ENCODE measurements at places on chromosomes 12 and 14.

- DNase-seq = no peak
These were observed 196.3 kb downstream of the EPS8 start for GRCh38 chr12:15592934-15593333.

DNA sequence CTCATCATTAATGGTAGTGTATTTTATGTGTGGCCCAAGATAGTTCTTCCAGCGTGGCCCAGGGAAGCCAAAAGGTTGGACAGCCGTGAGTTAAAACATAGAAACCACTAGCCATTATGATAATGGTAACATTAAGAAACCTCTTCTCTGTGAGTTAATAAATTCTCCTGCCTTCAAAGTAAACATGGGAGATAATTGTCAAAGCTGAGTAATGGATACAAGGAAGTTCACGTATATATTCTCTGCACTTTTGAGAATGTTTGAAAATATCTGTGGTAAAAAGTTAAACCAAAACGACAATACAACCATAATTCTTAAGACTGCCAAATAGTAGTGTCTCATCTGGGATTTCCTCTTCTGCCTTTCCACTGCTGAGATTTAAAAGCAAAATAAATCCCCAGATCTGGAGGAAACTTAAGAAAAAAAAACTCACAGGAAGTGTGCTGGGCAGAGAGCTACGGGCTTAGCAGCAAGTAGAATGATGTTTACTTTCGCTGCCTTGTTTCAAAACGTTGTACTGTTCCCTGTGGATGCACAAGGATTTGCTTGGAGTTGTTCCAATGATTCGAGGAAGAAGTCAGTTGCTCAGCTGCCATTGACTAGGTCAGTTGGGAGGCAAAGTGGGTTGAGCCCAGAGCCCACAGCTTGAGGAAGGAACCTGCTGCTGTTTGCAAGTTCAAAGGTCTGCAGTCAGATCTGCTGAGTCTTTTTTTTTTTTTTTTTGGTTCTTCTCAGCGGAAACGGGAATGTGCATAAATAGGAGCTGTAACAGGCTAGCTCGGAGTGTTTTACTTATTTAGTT, 1.7 kb downstream of the TPCN1 start:
- peak; percentile 67 for DNase-seq

- no peak for DNase-seq
These were observed 35.9 kb upstream of the CLIP1 start for GRCh38 chr12:122458105-122459035.

GRCh38 chr12:24617471-24617870, 331.4 kb downstream of the BCAT1 start:
- no peak for DNase-seq

DNA sequence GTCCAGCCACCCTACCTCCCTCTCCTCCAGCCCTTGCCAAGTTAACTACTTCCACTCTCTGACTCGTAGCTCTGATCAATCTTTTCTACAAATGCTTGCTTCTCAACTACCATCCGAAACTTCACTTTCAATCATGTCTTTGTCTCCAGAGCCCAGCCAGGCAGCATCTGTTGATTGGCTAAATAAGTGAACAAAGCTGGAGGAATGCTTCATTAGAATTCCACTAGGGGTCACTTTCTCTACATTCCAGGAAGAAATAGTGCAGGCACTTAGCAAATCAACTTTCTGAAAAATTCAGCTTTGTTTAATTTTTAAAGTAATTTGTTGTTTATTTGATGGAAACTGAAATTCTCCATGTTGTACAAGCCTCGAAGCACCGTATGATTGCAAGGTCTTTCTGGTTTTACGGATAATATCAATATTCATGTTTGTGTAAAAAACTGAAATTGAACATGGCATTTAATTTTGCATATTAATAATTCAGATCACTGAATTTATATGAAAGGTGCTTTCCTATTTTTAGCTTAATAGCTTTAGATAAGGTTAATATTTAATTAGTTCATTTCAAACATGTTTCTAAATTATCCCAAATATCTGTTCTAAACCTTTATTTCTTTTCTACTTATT, 32.4 kb upstream of the HELB start:
- no peak for DNase-seq

GRCh38 chr12:28709986-28710685, 438.9 kb upstream of the FAR2 start:
- no peak for DNase-seq

GRCh38 chr12:8033153-8034044, 883 bp downstream of the FOXJ2 start:
- DNase-seq = peak; percentile 78

DNA sequence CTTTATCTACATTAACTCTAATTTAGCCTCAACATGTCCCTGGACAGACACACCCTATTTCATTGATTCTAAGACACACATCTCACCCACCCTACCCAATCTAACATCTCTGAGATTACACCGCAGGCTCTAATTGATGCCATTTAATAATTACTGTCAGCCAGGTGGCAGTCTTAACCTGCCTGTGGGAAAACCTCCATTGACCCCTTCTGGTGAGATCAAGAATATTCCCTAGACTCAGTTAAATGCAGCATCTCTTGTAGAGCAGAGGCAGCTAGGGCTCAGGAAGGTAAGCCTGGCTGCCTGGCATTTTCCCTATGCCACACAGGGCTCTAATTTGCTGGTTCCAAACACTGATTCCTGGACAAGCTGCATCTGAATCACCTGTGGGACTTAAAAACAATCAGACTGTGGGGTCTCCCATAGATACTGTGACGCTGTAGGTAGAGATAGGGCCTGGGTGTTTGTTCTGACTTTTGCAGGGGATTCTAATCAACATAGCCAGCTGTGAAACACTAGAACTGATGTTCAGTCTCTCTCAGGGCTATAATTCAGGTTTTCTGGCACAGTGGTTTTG, 14.3 kb downstream of the MCRS1 start:
- no peak for DNase-seq

GRCh38 chr12:65532764-65533163, 254.3 kb downstream of the MSRB3 start:
- DNase-seq = no peak

DNA sequence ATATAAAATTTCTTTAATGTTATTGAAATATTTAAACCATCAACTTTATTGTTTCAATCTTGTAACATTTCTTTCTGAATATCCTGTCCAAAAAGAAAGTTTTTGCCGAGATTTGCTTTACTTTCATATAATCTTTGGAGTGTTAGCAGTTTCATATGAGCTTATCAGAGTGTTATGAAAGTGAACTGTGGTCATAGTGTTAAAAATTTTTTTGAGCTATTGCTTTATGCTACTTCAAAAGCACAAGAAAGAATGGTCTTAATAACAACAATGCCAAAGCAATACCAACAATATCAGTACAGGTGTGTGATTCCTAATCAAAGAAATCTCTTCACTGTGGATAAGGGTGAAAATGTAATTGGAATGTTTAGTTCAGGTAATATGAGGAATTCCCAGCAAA, 1994.9 kb upstream of the FLRT2 start:
- no peak for DNase-seq

DNA sequence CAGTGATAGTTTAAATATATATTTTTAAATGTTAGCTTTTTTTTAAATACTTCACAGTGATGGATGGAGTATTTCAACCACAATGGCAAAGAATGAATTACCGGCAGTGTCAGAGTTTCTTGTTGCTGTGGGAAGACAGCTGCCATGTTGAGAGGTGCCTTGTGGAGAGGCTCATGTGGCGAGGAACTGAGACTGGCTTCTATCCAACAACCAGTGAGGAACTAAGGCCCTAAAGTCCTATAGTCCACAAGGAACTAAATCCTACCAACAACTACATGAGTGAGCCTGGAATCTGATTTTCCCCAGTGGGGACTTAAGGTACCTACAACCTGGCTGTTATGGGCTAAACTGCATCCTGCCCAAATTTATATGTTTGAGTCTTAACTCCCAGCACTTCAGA, 220.2 kb upstream of the PLEKHG7 start:
- DNase-seq = no peak

GRCh38 chr14:22429546-22430294, 159.3 kb downstream of the DAD1 start:
- DNase-seq = no peak

- no peak for DNase-seq
These were observed 50.0 kb downstream of the TSPAN19 start for GRCh38 chr12:84986117-84986516.

GRCh38 chr14:83711046-83711445, 1818.9 kb upstream of the FLRT2 start:
- no peak for DNase-seq

- no peak for DNase-seq
These were observed 15.8 kb downstream of the ABCC9 start for GRCh38 chr12:21925296-21925913.

- no peak for DNase-seq
These were observed 6.8 kb downstream of the FAM161B start for GRCh38 chr14:73943083-73943482.
